Motor neuron (in vitro differentiated cells): ENCODE measurements at places on chromosomes 6 and 20. TPM values are rescaled to one million over a fixed set of nuclear protein-coding genes. Genes with fewer than 3 reads are reported as not detected.

Gene PHACTR3
- 0.19 and 0.28 TPM in 2 replicates for total RNA-seq

Gene GABBR1
- 14.7 and 26.1 TPM in 2 replicates for total RNA-seq

Gene CLVS2
- total RNA-seq: 10.1 and 11.6 TPM in 2 replicates

Gene ULBP2
- 43.6 and 43.9 TPM in 2 replicates for total RNA-seq

Gene ZC2HC1B
- total RNA-seq: 0.40 TPM in 1 of 2 replicates, not detected in the other

Gene NRSN1
- total RNA-seq: 5.2 and 8.0 TPM in 2 replicates

Gene NT5DC1
- 14.3 and 26.1 TPM in 2 replicates for total RNA-seq

Gene SYNJ2
- total RNA-seq: 1.7 and 2.1 TPM in 2 replicates

Gene SLC26A8
- 0.22 and 1.2 TPM in 2 replicates for total RNA-seq

Gene TINAG
- total RNA-seq: not detected in 2 replicates

Gene PIGT
- 35.8 and 41.5 TPM in 2 replicates for total RNA-seq

Gene SLC52A3
- total RNA-seq: 0.25 and 0.70 TPM in 2 replicates

DNA sequence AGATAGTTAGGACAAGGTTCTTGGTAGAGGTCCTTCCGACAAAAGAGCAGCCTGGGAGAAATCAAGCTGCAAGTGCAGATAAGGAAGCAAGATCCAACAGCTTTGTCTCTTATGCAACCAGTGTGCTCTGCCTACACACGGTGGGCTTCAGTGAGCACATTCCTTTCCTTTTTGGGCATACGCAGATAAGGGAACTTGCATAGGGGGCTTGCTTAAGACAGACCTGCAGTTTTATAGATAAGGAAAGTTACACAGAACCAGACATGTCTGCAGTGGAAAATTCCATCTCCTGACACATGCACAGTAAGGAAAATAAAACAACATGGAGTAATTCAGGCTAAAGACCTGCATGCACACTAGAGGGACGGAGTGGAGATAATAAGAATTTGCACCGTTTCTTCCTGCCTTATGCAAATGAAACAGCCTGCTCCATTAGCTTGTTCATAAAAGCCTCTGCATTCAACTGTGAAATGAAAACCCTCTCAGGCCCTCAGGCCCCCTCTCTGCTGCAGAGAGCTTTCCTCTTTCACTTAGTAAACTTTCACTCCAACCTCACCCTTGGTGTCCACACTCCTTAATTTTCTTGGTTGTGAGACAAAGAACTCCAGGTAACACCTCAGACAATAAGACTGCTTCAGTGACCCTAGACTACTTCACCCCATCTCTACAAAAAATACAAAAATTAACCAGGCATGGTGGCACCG is 97.5 kb upstream of the MYLIP start:
- ATAC-seq: no peak

DNA sequence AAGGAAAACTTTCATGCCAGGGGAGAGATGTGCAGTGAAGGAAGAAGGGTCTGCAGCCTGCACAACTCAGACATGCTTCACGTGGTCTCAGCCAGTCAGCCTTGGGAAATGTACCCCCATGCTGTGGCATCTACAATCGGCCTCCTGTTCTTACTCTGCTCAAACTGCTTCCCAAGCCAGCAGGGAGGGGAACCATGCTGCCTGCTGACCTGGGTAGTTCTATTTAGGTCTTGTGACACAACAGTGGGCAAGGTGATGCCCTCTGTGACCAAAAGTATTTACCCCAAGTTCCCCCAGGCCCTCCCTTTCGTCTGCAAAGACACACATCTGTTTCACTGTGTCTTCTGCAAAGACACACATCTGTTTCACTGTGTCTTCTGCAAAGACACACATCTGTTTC is 106.9 kb downstream of the SLC23A2 start:
- no peak for ATAC-seq

- ATAC-seq: no peak
Measured at GRCh38 chr20:24257171-24257570, 212.3 kb upstream of the SYNDIG1 start.

- ATAC-seq: no peak
Measured at GRCh38 chr6:158205169-158205944, 37.2 kb downstream of the GTF2H5 start.

DNA sequence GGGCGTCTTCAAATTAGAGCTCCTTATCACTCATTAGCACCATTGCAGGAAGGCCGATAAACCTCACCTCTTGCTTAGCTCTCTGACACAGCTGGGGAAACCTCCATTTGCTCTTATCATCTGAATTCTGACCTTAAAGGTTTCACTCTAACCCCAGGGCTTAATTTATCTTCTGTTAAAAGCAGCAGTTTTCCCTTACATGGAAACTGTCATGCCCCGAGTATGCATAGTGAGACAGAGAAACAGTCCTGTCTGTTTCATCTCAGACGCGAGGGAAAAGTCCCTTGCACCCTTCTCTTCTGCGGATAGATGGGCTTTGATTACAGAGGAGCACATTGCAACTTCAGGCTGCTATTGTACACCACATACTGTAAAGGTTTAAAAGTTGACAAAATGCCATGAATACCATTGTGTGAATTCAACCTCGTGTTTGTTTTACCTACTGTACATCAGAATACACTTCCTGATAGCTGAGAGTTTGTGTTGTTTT is 191.5 kb upstream of the BMP2 start:
- peak; percentile 29 for ATAC-seq

DNA sequence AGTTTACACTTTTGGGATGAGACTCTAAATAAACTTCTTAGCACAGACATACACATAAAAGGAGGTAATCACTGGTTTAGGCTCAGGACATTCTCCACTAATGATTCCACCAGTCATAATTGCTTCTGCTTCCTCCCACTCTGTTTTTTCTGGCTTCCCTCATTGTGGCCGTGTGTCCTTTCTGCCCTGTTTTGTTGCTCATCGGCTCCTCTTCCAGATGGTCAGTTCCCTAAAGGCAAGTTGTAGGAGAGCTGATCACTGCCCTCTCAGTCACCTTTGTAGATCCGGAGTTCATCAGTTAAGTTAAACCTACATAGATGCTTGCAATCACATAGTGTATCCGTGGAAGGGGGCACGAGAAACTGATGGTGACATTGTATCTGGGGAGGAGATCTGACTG is 200.5 kb upstream of the ARG1 start:
- no peak for ATAC-seq

DNA sequence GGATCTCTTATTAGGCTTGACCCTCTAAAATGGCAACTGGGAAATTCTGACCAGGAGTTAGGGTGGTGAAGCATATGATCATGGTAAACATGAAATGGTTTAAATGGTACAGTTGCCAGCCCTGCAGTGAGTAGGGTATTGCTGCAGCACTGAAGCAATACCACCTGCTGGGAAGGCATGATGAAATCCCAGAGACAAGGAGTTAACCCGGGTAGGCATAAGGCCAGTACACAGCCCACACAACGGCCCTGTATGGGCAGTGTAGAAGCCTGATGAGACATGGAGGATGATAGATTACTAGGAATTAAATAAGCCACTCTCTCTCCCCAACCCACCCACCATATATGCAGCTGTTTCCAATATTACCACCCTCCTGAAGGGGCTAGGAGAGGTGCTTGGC is 197.4 kb upstream of the MOCS1 start:
- ATAC-seq: no peak

- no peak for ATAC-seq
Measured at GRCh38 chr6:149983145-149983544, 19.4 kb downstream of the ULBP1 start.

GRCh38 chr6:166813461-166813860 is 142.9 kb downstream of the RNASET2 start:
- ATAC-seq: no peak

DNA sequence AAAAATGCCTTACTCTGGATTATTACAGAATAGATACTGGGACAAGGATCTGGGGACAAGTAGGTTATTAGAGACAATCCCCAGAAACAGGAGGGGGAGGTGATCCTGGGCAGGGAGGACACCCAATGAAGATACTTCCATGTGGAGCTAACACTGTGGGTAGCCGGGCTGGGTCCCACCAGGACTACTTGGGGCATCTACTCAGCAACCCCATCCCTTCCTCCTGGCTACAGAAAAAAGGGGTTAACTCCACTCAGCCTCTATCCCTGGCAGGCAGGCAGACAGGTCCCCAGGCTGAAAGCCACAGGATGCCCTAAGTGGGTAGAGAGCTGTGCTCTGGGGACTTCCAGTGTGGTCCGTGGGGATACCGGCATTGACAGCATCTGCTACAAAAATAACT is 68.0 kb upstream of the NXT1 start:
- ATAC-seq: no peak

GRCh38 chr20:5557123-5557522 is 193.1 kb upstream of the SHLD1 start:
- no peak for ATAC-seq

GRCh38 chr6:125165256-125165655 is 11.7 kb downstream of the TPD52L1 start:
- ATAC-seq: no peak
